NCI-H526 treated with DMSO at 0.1 percent for 48 hours (cell line): ENCODE measurements at places on chromosomes 5 and 9.

- DNase-seq: no peak
These were observed 1489.8 kb upstream of the C9orf72 start for GRCh38 chr9:29063031-29063430.

DNA sequence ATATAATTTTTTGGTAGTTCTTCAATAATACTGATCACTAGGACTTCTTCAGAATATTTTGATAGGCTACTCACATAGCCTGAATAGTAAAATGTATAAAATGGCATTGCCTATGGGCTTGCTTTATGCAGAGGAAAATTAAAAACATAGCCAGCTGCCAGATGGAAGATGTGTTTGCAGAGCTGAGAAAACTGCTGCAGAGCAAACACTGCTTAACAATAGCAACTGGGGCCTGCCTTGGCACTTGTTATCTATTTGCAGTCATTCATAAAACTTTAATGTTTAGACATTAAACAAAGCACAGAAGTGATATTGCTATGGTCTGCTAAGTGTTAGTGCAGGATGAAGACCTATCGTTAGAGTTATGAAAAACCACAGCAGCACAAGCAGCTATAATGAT lies 151.5 kb upstream of the SMC2 start:
- DNase-seq: peak; percentile 30

- no peak for DNase-seq
These were observed 159.1 kb downstream of the ERCC6L2 start for GRCh38 chr9:96034553-96035122.

DNA sequence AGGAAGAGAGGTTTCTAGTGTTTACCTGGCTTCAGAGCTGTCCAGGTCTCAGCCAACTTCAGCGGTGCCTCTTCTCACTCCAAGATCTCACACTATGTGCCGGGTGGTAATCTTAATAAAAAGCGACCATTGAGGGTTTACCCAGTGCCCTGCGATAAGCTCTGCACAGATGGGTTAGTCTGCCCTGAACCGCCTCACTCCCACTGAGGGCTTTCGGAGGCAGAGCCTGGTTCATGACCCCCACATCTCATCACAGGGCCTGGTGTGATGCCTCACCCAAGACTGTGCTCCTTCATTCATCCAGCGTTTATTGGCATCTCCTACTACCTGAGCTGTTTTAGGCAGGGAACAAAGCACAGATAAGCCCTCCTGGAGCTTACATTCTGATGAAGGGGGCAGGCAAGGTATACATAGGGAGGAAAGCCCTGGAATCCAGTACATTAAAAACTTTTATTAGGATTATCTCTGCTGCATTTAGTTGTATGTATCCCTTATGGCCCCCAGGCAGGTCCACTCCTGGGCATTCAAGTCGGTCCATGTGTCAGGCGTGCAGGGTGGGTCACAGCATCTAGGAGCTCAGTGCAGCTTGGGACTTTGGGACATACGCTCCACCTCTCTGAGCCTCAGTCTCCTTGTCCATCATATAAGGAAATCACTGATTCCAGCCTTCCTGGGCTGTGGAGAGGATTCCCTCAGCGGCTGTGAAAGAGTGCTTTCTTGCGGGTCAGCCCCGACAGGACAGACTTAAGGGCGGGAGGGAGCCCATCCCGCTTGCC lies 613 bp upstream of the COL15A1 start:
- DNase-seq: no peak

DNA sequence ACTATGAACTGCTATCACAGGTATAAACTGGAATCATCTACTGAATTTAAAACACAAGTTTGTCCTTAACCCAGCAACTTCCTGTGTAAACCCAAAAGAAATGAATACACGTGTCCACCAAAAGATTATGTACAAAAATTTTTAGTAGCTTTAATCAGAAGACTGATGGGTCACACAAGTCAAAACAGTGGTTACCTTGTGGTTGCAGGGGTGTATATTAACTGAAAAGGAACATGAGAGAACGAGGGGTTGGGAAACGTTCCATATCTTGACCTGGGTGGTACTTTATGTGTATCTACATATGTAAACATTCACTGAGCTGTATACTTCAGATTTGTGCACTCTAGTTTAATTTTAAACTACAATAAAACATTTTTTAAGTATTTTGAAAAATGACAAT lies 18.6 kb downstream of the ZDHHC21 start:
- DNase-seq: no peak

- no peak for DNase-seq
These were observed 45.0 kb downstream of the FOXI1 start for GRCh38 chr5:170150713-170151096.

GRCh38 chr5:89421035-89421434 lies 538.1 kb upstream of the MEF2C start:
- DNase-seq: no peak

GRCh38 chr9:102779356-102779755 lies 215.8 kb upstream of the CYLC2 start:
- no peak for DNase-seq

- DNase-seq: no peak
These were observed 68.1 kb upstream of the GGTA1 start for GRCh38 chr9:121567500-121568342.

DNA sequence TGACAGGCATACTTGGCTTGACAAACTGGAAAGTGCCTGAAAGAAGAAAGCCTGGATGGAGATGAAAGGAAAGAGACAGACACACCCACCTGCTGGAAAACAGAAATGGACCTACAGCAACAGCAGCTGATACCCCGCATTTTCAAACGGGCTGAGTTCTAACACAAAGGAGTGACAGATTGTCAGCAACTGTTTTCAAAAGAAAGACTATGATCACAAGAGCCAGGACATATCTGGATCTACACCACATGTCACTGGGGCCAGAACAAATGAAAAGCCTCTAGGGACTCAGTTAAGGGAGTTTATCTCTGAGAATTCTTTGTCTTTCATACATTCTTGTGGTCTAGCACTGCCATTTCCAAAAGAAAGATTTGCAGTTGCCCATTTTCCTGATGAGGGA lies 24.1 kb upstream of the FST start:
- DNase-seq: no peak

DNA sequence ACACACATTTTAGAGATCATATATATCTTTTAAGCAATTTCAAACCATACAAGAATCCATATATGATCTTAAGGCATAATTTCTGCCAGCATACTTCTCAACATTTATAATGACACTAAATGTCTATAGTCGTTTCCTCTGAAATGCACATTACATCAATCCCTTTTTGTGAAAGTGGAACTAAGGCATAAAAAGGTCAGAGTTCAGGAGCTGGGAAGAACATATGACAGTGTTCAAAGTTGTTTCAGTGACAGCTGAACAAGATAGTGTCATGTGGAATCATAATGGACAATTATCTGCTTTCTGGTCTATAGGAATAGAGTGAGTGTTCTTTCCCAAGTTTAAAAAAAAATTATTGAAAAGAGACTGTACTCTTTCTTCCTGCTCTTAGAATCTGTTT lies 2.4 kb upstream of the MOB3B start:
- no peak for DNase-seq

DNA sequence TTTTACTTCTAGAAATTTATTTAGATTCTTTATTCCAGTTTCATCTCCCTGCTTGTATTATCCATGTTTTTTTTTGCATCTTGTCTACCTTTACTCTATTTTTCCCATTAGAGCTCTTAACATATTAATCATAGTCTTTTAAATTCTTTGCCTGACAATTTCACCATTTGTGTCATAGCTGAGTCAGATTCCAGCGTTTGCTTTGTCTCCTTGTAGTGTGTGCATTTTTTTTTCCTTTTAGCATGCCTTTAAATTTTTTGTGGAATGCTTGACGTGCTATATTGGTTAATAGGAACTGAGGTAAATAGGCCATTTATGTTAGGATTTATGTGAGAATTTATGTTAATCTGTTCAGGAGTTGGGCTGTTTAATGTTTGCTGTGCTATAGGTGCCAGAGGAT lies 41.8 kb upstream of the NFIL3 start:
- DNase-seq: no peak

- DNase-seq: no peak
These were observed 43.2 kb downstream of the SKIC3 start for GRCh38 chr5:95511606-95512005.

GRCh38 chr5:128081111-128081851 lies 2.3 kb upstream of the SLC12A2 start:
- no peak for DNase-seq

- no peak for DNase-seq
These were observed 1.1 kb upstream of the LCNL1 start for GRCh38 chr9:136981588-136982231.

DNA sequence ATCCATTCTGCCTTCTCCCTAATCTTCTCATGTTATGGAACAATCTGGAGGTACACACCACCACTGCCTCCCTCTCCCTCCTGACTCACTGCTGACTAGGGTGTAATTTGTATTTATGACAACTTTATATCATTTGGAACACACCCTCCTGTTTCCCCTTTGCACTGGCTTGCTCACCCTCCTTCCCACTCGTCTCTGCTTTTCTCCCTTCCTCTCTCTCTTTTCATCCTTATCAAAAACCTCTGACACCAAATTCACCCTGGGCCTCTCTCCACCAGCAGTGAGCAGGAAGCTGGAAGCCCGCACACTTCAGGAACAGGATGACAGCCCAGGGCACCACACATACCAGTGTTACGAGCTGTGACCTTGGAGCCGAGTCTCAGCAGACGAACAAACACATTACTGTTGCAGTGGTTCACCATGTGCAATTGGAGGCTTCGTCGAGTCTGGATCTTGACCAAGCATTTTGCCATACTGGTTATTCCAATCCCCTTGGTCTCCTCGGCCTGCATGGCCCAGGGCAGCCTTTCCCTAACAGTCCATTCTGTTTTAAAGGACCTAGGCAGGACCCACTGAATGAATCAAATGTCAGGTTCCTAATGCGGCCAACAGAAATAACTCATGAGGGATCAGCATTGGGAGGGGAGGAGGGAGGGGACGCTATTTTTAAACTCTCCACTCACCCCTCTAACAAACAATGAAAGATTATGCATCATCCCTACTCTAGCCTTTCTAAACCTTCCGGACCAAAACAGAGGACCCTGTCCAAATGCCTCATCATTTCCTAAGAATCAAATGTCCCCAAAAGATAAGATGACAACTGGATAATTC lies 203.9 kb upstream of the RASEF start:
- DNase-seq: no peak

- DNase-seq: no peak
These were observed 14.6 kb downstream of the IL33 start for GRCh38 chr9:6230037-6230780.

GRCh38 chr9:127711831-127712274 lies 3.6 kb downstream of the PTRH1 start:
- no peak for DNase-seq

DNA sequence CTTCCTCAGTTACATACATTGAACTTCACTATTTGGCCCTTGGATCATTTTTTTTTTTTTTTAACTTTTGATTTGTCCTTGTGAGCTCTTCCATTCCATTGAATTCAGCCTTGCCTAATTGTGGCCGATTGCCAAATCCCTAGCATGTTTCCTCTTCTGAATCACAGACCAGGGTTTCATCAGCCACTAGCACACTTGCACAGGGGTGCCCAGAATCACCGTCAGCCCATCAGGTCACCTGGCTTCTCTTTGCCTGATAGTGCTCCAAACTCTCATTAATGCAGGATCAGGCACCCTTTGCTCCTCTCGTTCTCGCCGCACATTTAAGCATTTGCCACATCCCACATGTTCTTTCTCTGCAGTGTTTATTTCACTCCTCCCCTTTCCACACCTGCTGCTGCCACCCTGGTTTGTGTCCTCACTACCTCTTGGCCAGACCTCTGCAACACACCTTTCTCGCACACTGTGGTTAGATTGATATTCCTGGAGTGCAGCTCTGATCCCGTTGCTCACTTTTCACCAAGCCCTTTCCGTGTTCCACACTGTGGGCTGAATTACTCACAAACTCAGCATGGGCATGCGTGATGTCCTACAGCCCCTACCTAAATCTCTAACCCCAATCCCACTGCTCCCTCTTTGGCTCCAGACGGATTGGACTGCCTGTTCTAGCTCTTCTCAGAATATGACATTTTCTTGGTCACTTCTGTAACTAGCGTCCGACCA lies 9.8 kb downstream of the PIK3R1 start:
- no peak for DNase-seq

- no peak for DNase-seq
These were observed 5.5 kb downstream of the ADRB2 start for GRCh38 chr5:148831590-148832565.

DNA sequence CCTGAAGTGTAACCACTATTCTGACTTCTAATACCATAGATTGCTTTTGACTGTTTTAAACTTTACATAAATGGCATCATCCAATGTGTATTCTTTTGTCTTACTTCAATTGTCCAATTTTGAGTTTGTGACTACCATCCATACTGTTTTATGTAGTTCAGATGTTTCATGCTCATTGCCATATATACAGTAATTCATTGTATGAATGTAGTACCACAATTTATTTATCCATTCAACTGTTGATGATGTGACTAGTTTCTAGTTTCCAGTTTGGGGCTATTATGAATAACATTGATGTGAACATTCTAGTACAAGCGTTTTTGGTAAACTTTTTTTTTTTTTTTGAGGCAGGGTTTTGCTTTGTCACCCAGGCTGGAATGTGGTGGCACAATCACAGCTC lies 55.1 kb downstream of the HMGCS1 start:
- DNase-seq: no peak

DNA sequence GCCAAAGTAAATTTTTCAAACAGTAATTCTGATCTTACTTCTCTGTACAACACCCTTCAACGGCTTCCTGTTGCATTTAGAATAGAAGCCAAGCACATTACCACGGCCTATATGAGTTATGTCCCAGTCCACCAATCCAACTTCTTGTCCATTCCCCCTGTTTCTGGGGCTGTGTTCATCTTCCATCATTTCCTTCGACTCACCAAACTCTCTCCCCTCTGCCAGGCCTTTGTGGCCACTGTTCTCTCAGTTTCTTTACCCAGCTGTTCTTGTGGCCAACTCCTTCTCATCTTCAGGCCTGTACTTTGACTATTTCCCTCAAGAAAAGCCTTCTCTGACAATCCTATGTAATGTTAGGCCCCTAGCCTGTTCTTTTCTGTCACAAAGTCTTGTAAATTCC lies 259.4 kb upstream of the EFNA5 start:
- DNase-seq: no peak

DNA sequence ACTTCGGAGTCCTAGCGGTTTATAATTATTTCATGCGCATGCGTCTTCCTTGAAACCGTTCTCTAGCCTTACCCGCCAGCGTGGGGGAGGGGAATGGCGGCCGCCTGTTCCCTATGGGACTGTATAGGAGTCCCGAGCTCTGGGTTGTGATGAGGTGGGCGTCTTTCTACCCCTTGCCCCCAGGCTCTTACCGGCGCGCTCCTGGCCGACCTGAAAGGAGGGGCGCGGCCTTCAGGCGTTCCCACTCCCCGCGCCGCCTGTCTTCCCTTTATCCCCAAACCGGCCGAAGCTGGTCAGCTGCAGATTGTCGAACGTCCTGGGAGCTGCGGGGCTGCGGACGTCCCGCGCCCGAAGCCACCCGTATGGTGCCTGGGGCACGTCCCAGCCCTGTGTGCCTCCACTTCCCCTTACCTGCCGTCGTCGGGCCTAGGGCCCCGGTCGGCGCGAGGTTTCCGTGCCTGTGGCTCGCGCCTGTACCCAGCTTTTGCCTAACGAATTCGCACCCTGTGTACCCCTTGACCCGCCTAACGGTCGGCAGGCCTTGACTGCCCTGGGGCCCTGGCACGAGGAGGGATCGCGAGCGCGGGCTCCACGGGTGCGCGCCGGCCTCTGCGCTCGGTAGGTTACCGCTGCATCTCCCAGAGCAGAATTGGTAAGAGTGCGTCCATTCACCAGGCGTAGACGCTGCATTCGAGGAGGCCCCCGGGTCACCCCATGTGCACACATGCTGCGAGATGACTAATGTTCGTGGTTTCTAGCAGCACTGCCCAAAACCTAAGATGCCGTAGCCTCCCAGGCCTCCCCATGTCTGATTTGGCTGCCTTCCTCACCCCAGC lies 653 bp upstream of the HNRNPH1 start:
- DNase-seq: no peak

GRCh38 chr5:170693701-170694100 lies 89.8 kb upstream of the GABRP start:
- DNase-seq: no peak
